ENCODE measurements at places on chromosomes 7 and 10.

- no peak for DNase-seq
Measured at GRCh38 chr10:70671619-70672164, 614 bp upstream of the ADAMTS14 start.

DNA sequence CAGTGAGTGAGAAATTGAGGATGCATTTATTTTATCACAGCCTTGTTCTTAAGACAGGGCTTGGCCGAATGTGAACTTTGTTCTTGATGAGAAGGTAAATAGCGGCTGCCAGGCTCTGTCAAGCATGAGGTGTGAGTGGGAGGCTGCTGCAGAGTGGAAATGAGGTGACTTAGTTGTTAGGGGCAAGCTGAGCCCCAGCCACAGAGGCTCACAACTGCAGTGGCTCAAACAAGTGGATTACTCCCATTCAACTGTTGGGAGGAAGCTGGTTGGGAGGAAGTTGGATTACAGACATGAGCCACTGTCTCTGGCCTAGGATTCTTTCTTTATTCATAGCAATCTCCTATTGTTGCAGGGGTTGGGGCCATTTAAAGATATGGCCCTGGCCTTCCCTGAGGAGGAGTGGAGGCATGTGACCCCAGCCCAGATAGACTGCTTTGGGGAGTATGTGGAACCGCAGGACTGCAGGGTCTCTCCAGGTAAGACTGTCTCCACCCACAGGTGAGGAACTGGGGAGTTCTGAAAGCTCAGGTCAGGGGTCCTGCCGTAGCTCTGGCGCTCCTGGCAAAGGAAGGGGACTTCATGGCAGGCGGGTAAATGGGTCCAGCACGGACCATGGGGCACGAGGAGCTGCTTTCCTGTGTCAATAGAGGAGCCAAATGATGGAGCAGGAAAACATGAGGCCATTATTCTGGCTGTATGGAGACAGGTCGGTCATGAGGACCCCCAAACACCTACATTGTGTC is 7.1 kb downstream of the ZSCAN25 start:
- no peak for DNase-seq

GRCh38 chr10:17005621-17006566 is 123.7 kb downstream of the CUBN start:
- DNase-seq, result no peak

DNA sequence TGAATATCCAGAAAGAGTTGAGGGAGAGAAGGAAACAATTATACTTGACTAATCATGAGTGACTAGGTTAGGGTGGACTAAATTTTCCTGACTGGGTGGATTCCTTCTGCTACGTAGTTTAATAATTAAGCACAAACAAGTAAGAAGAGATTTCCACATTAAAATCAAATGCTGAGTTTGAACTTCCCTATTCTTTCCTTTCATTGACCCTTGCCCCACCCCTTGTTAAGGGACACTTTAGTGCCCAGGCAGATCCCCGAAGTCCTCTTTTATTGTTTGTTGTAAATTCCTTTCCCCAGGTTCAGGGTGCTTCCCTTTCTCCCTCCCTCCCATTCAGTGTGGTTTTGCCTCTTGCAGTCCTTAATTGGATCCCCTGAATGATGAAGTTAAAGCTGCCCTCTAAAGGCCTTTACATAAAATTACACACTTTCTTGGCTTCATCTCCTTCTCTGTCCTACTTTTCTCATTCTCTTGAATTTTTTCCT is 8.8 kb upstream of the SPAM1 start:
- DNase-seq, result no peak

DNA sequence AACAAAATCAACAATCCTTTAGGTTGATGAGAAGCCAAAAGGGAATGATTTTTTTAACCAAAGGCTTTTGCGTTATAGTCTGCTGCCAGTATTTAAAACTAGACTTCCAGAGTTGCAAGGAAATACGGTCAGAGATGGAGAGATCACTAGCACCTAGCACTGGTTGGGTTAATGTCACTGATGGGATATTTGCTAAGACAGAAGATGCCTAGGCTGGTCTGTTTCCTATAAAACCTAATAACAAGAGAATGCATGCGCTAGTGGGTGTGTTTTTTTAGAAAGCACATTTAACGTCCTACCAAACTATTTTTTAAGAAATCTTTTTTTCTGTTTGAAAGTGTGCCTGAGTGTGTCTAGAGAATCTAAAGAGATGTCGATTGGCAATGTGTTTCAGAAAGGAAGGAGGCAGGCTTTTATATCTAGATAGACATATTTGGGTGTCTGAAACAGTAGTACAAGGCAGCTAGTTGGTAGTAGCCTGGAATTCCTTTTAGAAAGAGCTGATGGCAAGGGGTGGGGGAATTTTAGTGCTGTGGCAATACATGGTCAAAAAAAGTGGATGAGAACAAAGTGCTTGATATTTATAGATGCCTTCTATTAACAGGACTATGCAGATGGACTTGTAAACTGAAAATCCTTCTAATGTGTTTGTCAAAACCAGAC is 863 bp downstream of the CALD1 start:
- DNase-seq, result no peak

GRCh38 chr10:6279540-6280267 is 77.0 kb downstream of the PFKFB3 start:
- no peak for DNase-seq

- DNase-seq, result no peak
Measured at GRCh38 chr10:35705051-35705450, 63.0 kb upstream of the FZD8 start.

- no peak for DNase-seq
Measured at GRCh38 chr10:119849031-119849789, 23.4 kb downstream of the MCMBP start.

DNA sequence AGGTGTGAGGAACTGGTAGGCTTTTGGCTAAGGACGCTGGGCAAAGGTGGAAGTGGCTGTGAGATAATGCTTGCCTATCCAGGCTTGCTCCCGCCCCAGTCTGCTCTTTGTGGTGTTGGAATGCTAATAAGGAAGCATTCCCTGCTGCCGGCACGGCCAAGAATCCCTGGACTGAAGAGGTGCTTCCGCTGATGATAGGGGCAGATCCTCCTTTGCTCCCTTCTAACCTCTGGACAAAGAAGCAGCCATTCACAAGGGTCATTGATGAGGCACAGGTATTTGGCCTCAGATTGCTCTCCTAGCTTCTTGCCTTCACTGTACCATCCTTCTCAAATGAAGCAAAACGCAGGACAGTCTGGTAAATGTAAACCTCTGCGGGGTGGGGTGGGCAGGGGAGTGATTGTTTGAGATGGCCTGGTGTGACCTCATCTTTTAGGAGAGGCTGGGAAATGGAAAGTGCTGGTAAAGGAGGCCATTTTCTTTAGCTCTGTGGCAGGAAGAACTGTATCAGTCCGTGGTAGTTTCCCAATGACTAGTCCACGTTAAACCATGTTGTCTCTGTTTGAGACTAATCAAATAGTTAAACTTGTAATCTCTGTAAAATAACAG is 1.7 kb downstream of the PGAM1 start:
- no peak for DNase-seq

DNA sequence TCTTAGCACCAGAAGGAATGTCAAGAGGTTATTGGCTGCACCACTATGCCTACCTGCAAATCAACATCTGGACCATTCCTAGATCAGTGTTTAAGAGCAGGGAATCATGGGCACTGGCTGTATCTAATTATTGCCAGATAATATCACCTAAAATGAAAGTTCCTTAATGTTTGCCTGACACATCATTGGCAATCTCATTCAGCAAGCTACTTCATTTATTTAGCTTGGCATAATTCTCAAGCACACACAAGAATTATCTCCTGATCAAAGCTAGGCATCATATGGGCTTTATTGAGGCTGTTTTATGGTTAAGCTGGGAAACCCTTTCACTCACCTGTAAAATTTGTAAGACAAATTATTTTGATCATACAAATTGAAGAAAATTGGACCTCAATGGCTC is 581.7 kb downstream of the INHBA start:
- no peak for DNase-seq

DNA sequence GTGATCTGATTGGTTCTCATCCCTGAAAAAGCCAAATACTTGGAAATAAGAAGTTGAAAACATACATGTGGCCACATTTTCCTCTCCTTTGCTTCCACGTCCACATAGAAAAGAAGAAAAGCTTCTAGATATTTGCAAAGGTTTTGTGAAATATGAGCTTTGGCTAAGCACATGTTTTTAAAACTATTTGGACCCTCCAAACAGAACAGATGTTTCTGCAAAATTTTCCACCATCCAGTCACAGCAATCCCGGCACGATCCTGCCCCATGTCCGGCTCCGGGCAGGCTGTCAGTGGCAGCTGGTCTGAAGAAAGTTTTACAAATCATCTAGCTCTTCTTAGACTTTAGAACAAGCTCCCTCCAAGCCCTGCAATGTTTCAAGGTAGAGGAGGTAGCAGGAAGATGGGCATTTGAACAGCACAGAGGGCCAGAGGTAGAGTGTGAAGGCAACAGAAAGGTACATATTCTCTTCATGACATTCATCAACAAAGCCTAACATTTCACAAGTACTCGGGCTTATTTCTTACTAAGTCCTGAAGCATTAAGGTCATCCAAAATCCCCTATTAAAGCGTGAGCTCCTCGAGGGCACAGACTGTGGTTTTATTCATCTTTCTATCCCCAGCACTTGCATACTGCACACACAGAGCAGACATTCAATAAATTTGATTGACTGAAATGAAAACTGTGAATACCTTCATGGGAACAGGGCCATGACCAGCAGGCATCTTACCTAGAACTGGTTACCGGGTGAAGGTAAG is 110.1 kb downstream of the JAZF1 start:
- no peak for DNase-seq

GRCh38 chr10:11180228-11180627 is 162.6 kb downstream of the CELF2 start:
- no peak for DNase-seq

DNA sequence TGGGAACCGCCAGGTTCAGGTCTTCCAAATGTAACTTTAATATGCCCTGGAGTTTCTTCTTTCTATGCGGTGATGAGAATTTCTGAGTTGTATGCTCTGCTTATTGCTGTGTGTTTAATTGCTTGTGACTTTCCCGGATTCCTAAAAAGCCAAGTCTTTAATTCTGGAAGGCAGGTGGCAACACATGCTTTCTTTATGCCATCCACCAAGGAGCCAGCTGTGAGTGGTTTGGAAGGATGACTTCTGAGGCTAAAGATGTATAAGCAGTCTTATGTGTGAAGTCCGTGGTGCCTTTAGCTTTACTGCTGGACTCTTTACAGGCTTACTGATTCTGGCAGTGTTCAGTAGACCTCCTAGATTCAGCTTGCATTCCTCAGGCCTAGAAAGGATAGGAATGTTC is 3.1 kb downstream of the SDK1 start:
- DNase-seq, result no peak

- DNase-seq, result no peak
Measured at GRCh38 chr7:14839307-14839706, 63.2 kb downstream of the DGKB start.

GRCh38 chr7:130277763-130278643 is 11.3 kb downstream of the CPA2 start:
- DNase-seq, result no peak

DNA sequence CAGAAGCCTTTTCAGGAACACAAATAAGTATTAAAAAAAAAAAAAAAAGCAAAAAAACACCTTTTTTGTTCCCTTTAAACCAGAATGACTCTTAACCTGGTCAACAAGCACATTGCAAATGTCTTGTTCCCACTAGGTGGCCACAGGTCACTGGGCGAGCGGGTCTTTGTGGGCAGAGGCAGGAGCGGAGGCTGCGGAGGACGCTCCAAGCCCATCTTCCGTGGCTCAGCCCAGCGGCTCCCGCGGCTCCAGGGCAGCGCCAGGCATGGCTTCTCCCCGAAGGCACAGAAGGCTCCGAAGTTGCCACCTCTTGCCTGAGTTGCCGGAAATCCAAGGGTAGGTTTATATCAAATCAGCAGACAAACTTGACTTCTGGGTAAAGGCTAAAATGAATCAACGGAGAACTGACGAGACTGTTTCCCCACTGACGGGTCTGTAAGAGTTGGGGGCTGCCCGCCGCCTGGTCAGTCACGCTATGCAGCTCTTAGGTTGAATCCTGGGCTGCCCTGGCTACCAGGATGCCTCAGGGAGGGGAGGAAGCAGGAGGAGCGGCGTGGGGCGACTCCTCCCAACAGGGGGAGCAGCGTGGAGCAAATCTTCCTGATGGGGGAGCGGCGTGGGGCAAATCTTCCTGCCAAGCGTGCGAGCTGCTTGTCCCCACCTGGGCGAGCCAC is 144.5 kb downstream of the PTPRN2 start:
- no peak for DNase-seq

- no peak for DNase-seq
Measured at GRCh38 chr7:28623863-28624262, 211.5 kb downstream of the CREB5 start.

- no peak for DNase-seq
Measured at GRCh38 chr7:10121631-10122030, 852.0 kb upstream of the PHF14 start.

DNA sequence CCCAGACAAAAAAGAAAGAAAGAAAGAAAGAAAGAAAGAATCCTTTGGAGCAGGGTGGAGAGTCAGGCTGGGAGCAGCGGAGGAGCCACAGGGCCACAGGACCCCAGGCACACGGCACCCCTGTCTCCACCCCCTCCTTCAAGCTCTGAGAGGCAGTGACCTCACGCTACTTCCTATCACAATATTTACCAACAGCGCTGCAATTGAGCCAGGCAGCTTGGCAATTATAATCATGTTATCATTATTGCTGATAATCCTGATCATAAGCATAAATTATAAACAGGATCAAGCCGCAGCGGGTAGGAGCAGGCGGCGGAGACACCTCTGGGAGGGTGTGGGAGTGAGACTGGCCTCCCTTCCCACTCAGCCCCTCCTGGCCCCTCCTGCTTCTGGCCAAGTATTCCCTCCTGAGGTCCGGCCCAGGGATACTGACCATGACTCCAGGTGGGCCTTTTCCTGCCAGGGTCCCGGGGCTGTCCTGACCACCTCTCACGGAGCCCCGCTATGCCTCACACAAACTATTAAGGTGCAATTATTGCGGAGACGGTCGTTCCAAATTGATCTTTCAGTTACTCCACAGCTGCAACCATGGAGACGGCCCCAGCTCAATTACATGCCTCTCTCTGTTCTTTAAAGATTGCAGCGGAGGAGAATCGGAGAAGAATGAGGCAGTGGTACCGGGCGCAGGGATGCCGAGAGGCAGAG is 10.0 kb upstream of the GTF2IRD1 start:
- DNase-seq, result no peak

DNA sequence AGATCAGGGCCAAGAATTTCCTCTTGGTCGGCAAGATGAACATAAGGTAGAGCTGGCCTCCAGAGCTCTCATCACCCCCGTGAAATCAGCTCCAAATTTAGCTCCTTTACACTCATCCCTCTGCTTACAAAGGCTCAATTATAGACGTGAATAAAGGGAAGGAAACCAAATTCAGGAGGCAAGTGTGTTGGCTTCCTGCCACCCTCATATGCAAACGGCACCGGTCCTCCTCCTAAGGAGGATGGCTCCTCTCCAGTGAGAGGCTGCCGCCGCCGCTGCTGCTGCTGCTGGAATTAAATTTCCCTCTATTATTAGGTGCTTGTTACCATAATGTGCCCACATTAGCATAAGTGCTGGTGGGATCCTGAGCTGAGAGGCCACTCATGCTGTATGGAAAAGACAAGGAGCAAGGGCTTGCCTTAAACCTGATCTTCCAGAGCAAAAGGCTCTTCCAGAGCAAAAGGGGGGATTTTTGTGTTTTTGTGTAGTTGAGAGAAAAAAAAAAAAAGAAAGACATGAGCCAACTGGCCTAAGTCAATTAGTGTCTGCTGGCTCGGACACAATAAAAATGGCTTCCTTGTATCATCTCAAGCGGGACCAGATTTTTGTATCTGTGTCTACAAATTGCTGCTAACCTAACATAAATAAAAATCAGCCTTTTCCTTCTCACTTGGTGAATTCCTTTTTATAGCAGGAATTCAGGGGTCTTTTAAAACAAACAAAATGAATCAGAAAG is 68.4 kb downstream of the CDHR3 start:
- no peak for DNase-seq

GRCh38 chr7:117916309-117916708 is 43.1 kb upstream of the CTTNBP2 start:
- DNase-seq, result no peak

- DNase-seq, result no peak
Measured at GRCh38 chr7:25359471-25360059, 131.3 kb upstream of the NPVF start.

Data from stimulated activated CD8-positive, alpha-beta memory T cell treated with anti-CD3 and anti-CD28 coated beads, Interleukin-4, amount 100 ng/mL, for 4 hours (primary cell).